Stimulated activated CD8-positive, alpha-beta memory T cell treated with anti-CD3 and anti-CD28 coated beads, Interleukin-15, amount 100 ng/mL, for 4 hours (primary cell): ENCODE measurements at places on chromosomes 7 and 10.

- no peak for DNase-seq
These were observed 6.8 kb upstream of the CCNY start for GRCh38 chr10:35329520-35329919.

GRCh38 chr10:127081851-127082345 lies 114.5 kb downstream of the INSYN2A start:
- DNase-seq: no peak

- no peak for DNase-seq
These were observed 11.6 kb downstream of the MICALL2 start for GRCh38 chr7:1447551-1448244.

GRCh38 chr7:93378131-93378760 lies 146.1 kb downstream of the VPS50 start:
- no peak for DNase-seq

- no peak for DNase-seq
These were observed 175.1 kb downstream of the LRRTM3 start for GRCh38 chr10:67100951-67101350.

GRCh38 chr7:42014625-42015618 lies 222.1 kb downstream of the GLI3 start:
- no peak for DNase-seq
